ENCODE measurements at places on chromosomes 3 and 15. TPM values are rescaled to one million over a fixed set of nuclear protein-coding genes. Genes with fewer than 3 reads are reported as not detected.

Gene GASK1A
- under 0.01 TPM for total RNA-seq

- DNase-seq: no peak
Observed at GRCh38 chr3:108001457-108001856, 89.4 kb downstream of the CD47 start.

GRCh38 chr3:25689226-25689625, 24.5 kb upstream of the TOP2B start:
- no peak for DNase-seq

DNA sequence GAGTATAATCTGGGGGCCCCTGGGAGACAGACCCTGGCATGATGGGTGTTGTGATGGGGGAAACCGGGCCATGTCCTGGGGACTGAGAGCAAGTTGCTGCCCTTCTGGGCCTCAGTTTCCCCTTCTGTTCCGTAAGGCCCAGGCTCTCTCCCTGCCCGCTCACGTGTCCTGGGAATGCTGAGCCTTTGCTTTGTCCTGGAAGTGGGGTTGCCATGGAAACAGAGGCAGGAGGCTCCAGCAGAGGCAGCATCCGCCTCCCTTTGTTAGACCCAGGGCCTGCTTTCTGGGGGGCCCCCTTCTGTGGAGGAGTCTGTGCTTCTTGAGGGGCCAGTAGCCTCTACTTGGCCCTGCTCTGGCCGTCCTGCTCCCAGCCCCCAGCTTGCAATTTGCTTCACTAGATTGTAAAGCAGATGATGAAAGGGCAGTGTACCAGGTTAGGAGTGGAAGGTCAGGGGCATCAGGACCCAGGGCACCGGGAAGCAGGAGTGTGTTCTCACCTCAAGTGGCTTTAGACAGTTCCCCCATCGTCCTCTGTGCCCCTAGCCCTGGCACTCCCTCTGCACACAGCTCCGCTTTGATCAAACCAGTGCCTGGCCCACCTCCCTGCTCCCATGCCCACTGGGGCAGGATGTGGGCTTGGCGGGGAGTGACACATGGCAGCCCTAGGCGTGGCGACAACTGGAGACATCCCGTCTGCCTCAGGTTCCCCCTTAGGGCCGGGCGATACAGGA, 105.6 kb downstream of the FBLN2 start:
- DNase-seq: no peak

- peak; percentile 31 for DNase-seq
Observed at GRCh38 chr15:66701422-66702034, 508 bp upstream of the SMAD6 start.

DNA sequence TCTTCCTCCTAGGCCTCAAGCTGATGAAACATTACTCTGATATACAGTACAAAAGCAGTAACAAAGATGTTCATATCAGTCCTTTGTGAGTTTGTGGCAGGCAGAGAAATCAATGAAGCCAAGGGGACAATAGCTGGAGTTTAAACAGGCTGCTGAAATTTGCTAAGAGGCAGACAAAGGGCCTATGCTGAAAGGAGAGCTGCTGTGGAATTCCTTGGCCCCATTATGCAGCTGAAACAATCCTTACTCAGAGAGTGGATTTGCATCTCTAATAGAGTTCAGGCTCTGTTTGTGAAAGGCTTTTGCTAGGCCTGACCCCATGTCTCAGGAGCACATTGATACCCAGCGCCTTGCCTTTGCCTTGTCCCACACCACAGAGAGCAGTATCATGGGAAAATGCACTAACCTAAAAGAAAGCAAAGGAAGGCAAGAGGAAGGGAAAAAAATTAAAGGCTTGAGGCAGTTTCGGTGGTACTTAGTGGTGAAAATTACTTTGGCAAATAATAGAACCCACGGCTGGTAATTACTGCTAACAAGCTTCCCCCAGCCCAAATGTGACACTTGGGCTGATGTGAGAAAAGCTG, 195.0 kb upstream of the EPHA3 start:
- no peak for DNase-seq

Gene SLC15A2
- total RNA-seq: under 0.01 TPM

DNA sequence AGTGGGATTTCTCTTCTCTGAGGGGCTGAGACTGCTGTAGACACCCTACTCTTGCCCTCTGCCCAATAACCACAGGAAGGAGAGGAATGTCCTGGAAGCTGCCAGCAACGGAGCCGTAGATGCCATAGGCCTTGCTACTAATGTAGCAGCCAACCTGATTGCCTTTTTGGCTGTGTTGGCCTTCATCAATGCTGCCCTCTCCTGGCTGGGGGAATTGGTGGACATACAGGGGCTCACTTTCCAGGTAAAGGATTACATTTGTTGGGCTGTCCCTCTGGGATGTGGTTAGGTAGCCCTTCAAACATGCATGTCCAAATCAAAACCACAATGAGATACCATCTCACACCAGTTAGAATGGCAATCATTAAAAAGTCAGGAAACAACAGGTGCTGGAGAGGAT, 16.1 kb downstream of the SLC28A2 start:
- DNase-seq: no peak

DNA sequence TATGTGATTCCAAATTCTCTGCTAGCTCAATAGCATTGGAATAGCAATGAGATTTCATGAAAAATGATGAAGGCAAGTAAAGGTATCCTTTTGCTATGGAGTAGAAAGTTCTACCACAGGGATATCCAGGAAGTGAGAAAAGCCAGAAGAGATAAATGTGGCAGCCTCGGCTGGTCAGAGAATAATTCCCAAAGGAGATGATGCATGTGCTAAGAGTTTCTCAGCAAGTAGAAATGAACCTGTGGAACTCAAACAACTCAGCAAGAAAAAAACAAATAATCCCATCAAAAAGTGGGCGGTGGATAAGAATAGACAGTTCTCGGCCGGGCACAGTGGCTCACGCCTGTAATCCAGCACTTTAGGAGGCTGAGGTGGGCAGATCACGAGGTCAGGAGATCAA, 38.2 kb downstream of the ALS2CL start:
- no peak for DNase-seq

DNA sequence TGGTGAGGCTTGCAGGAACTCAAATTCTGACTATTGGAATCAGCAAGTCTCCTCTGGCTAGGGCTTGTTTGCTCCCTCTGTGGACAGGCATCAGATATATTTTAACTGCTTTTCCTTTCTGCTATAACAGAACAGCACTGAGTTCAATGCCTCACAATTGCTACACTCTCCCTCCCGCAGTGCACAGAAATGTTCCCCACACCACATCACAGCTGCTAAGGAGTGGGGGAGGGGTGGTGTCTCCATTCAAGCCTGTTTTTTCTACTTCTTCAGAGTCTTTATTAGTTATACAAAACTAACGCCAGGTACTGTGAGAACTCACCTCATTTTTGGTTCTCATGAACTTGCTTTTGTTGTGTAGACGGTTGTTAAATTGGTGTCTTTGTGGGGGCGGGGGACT, 68.5 kb downstream of the BCHE start:
- DNase-seq: no peak

DNA sequence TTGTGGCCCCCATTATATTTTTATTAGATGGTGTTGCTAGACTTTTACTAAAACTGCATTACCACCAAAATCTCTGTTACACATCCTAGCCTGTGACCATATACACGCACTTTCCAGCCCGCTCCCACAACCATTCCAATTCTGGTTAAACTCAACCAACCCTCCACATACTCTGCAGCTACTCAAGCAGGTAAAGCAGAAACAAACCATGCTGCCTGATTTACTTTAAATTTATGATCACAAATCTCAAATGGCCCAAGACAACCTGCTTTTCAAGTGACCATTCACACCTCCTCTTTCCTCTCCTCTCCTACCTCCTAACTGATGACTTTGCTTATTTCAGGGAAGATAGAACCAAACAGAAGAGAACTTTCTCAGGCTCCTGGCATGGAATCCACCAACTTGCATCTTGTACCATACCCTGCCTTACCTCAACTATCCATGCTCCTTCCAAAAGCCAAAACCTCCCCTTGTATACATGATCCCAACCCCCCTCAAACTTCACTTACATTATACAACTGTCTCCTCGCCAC, 18.5 kb downstream of the ULK4 start:
- DNase-seq: no peak

Gene MKRN3
- total RNA-seq: not detected

Gene PLSCR2
- 0.13 TPM for total RNA-seq

GRCh38 chr3:173019378-173019777, 121.7 kb downstream of the SPATA16 start:
- no peak for DNase-seq

Gene ATP8B4
- 2.0 TPM for total RNA-seq

Gene RARB
- 3.8 TPM for total RNA-seq

GRCh38 chr15:62791694-62792093, 250.9 kb upstream of the TPM1 start:
- DNase-seq: no peak

DNA sequence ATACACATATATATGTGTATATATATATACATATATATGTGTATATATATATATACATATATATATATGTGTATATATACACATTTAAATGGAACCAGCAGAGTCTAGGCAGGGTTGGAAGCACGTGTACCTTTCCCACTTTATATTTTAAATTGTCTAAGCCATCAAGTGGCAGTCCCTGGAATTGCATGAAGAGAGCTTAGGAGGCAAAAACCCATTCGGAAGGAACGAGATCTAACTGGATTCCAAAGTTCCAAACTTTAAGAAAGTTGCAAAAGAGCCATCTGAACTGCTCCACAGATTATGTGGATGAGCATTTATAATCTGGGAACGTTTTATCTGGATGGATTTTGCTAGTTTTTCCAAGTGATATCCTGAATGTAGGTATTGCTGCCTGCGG, 186.5 kb downstream of the FOXP1 start:
- peak; percentile 50 for DNase-seq

Gene KBTBD13
- not detected for total RNA-seq

- no peak for DNase-seq
Observed at GRCh38 chr3:187709155-187709554, 6.8 kb upstream of the RTP2 start.

Gene BOC
- total RNA-seq: not detected

Measured in dermis microvascular lymphatic vessel endothelial cell (primary cell).